ENCODE measurements at places on chromosomes 5 and 9.

GRCh38 chr5:89246252-89246651, 363.3 kb upstream of the MEF2C start:
- DNase-seq = no peak

DNA sequence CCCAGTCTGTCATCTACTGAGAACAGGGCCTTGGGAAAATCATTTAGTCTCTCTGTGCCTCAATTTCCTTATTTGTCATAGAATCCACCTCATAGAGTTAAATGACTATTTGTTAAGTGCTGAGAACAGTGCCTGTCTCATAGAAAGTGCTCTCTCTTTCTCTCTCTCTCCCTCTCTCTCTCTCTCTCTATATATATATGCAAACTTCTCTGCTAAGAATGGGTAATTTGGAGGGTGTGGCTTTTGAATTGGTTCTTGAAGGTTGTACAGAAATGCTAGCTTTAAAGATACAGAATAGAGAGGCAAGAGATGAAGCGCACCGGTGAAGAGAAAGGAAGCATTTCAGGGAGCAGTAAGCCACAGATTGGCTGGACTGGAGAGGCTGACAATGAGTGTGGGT, 197.4 kb downstream of the FBN2 start:
- DNase-seq = no peak

DNA sequence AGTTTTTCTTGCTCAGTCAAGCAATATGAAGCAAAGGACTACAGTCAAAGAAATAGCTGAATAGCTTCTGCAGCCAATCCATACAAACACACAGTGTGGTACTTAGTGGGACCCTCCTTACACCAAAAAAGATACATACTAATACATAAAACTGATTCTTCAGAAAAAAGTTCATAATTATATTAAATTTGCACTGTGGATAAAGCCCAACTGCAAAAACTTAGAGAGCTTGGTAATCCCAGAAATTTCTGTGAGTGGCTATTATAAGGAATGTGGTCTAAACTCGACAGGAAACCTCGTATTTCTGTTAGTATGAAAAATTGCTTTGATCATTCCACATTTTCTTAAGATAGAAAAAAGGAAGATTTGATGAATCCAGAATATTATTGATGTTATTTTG, 245.4 kb downstream of the FBXL17 start:
- no peak for DNase-seq

GRCh38 chr9:32832346-32832745, 49.0 kb downstream of the TMEM215 start:
- DNase-seq = no peak

All from CD4-positive, alpha-beta T cell treated with Interleukin-1 beta for 1 hour (primary cell).